Astrocyte (in vitro differentiated cells and primary cell): ENCODE measurements at places on chromosomes 16 and 17. TPM values are rescaled to one million over a fixed set of nuclear protein-coding genes. Genes with fewer than 3 reads are reported as not detected.

MYADML2 gene
- total RNA-seq, result not detected in 2 replicates

GRCh38 chr17:64773836-64774761, 112.0 kb upstream of the SMURF2 start:
- DNase-seq, result peak; percentile 41

IRX3 gene
- total RNA-seq, result 0.72 and 0.75 TPM in 2 replicates

JPH3 gene
- 8.6 and 9.3 TPM in 2 replicates for total RNA-seq

DNA sequence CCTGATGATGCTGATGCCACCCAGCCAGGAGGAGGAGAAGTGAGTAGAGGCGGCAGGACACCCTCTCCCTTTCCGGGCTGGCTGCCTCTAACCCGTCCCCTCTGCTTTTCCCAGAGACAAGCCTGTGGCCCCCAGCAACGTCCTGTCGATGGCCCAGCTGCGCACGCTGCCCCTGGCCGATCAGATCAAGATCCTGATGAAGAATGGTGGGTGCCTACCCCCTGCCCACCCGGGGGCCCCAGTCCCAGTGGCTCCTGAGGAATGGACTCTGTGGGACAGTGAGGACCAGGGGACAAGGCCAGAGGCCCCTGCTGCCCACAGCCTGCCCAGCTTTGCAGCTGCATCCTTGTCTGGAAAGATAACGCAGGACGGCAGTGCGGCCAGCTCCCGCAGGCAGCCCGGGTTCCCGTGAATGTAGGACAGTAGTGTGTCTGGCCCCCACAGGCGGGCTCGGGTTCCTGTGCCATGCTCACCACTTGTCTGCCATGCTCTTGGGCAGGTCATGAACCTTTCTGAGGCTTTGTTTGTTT, 19.9 kb downstream of the POLR3E start:
- DNase-seq, result no peak

DNA sequence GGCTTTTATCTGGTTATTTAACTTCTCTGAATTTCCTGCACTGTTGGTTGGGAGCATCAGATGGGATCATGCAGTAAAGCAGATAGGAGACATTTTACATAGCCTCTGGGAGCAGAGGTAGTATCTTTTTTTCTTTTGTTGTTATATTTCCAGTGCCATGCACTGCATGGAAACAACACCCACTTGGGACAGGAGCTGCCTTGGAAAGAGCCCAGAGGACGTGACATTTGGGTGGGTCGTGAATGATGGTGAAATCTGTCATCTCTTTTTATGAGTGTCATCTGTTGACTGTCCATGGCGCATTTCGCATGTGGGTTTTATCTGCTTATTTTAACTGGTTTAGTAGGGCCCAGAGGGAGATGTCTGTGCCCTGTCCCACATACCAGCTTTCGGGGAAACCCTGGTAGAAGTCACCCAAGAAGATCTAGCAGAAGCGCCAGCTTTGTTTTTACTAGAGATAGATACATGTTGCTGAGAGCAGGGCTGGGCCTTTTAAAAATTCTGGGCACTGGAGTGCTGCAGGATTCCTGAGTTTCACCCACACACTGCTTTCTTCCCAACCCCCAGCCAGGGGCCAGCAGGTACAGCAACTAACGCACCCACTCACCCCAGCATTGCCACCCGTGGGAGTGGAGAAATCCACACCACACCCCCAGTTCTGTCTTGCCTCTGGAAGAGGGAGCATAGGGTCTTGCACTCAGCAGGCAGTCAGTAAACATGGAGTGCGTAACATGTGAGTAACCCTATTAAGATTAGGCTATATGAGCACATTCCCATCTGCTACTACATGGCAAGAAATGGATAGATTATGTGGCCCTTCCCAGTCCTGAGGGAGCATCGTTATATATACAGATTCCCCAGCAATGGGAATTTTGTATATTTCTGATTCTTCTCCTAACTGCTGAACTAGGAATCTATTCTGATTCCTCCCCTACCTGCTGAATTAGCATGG, 8.4 kb upstream of the TERF2 start:
- DNase-seq, result no peak

AKAP1 gene
- total RNA-seq, result 12.1 and 12.5 TPM in 2 replicates

CLEC19A gene
- total RNA-seq, result not detected in 2 replicates

DNA sequence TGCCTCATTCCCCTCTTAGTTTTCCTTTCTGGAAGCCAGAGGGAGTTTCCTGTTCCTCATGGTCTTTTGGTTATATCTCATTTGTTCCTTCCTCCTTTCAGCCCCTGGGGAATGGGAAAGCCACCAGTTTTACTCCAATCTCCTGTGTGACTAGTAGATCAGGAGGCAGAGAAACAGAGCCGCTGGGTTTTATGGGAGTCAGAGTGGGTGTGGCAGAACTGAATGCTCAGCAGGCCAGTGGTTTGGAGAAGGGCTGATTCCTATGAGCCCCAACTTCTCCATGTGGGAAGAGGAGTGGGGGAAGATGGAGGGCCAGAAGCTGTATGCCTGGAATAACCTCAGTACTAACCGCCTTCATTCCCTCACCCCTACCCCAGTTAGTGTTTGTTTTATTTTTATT, 4.1 kb downstream of the DNAH2 start:
- DNase-seq, result no peak

DNA sequence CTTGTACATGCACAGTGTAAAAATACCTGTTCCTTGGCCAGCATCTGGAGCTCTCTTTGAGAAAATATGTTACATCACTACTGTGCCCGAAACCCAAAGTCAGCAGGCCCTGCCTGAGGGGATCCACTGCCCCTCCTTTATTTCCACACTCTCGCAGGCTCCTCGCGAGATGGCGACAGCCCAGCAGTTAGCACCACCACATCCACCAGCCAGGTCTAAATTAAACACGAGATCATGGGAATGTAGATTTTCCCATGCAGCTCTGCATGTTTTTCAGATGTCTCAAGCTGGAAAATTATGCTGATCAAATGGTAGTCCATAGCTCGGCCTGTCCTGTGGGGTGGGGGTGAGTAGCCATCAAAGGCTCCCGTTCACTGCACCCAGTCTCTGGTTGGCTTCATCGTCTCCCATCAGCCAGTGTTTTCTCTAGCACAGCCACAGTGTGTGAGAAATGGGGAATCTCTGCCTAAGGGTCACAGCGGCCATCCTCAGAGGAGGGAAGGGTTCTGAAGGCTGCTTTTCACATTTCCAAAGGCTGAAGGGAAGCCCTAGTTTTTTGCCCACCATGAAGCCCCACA, 34.7 kb downstream of the EPN2 start:
- DNase-seq, result peak; percentile 16

GRCh38 chr16:57572978-57573728, 30.7 kb downstream of the ADGRG5 start:
- DNase-seq, result no peak

DNA sequence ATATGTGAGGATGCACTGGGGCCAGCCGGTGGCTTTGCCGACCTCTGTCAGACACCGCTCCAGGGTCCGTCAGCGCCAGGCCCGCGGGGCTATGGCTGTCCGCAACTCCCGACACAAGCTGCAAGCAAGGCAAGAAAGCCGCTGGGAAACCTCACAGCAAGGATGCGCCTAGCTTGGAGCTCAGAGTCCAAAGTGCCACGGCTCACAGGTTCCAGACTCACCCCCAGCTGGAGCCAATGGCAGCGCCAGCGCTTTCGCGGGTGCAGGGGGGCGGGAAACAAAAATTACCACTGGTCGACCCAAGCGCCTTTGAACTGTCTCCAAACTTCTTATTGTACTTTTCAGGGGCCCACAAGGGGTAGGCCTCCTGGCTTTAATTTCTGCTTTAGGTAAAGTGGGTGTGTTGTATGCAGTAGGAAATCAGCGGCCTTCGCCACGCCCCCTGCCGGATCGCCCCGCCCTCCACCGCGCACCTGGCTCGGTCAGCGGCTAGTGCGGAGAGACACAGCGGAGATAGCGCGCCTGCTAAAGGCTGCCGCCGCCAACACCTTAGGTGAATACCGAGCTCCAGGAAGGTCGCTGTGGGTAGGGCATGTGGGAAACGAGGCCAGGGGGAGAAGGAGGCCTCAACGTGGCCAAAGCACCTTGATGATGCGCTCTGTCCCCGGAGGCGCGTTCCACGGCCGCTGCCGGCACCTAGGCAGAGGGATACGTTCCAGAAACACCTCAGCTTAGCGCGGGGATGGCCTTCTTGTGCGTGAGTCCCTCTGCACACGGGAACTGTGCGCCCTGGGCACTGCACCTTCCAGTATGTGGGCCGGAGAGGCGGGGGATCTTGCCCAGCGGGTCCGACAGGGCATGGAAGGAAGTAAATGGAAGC, 61.0 kb upstream of the RBL2 start:
- DNase-seq, result no peak
